ENCODE measurements at places on chromosomes 7 and 10.

- no peak for DNase-seq
These were observed 10.5 kb upstream of the GATAD1 start for GRCh38 chr7:92436612-92437445.

GRCh38 chr7:89232-90019 lies 102.9 kb upstream of the FAM20C start:
- no peak for DNase-seq

GRCh38 chr10:3107426-3107961 lies 40.1 kb downstream of the PFKP start:
- DNase-seq, result no peak

GRCh38 chr10:51964630-51965029 lies 265.2 kb upstream of the CSTF2T start:
- no peak for DNase-seq

- no peak for DNase-seq
These were observed 804.1 kb upstream of the IGFBP3 start for GRCh38 chr7:46725136-46725535.

DNA sequence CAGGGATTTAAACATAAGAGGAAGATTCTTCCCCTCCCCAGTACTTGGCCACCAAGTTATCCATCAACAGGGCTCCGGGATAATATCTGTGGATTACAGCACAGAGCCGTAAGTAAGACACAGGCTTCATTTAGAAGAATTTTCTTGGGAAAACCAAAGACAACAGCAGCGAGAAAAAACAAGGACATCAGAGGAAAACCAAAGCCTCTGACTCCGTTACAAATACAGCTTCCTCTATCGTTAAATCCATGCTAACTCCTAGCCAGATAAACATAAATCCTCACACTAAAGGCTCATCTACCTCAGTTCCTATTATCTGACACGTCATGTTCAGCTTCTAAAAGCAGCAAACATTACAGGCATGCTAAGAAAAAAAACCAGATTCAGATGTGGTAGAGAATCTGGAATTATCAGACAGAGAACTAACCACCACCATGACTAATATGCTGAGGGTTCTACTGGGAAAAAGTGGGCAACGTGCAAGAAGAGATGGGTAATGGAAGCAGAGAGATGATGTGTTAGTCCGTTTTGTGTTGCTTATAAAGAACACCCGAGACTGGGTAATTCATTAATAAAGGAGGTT lies 48.4 kb downstream of the BRI3 start:
- DNase-seq, result no peak

DNA sequence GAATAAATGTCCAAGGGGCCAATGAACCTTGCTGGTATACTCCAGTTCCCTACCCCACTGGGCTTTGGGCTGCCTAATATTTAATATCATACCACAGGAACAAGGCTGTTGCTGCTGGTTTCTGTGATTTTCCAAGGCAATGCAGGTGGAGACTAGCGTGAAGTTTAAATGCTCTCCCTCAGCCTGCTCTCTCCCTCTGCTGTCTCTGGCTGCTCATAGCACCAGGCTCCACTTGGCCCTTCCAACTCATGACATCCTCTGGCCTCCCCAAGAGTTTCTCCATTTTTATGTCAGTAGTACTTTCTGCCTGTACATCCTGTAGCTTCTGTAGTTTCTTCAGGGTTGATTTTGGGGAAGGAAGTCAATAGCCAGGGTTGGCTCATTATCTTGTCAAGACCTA lies 103.5 kb downstream of the LHFPL3 start:
- DNase-seq, result no peak

GRCh38 chr7:35551321-35552081 lies 143.4 kb downstream of the HERPUD2 start:
- DNase-seq, result no peak

- no peak for DNase-seq
These were observed 167.7 kb upstream of the TNRC18 start for GRCh38 chr7:5591278-5591874.

- DNase-seq, result no peak
These were observed 38.4 kb upstream of the LRRC4 start for GRCh38 chr7:128069373-128070364.

GRCh38 chr10:52106899-52107298 lies 207.2 kb upstream of the DKK1 start:
- no peak for DNase-seq

- no peak for DNase-seq
These were observed 7.3 kb downstream of the ICA1 start for GRCh38 chr7:8254667-8255066.

GRCh38 chr7:54705436-54705835 lies 53.6 kb downstream of the SEC61G start:
- no peak for DNase-seq
